ENCODE measurements at places on chromosomes 6 and 20. TPM values are rescaled to one million over a fixed set of nuclear protein-coding genes. Genes with fewer than 3 reads are reported as not detected.

DNA sequence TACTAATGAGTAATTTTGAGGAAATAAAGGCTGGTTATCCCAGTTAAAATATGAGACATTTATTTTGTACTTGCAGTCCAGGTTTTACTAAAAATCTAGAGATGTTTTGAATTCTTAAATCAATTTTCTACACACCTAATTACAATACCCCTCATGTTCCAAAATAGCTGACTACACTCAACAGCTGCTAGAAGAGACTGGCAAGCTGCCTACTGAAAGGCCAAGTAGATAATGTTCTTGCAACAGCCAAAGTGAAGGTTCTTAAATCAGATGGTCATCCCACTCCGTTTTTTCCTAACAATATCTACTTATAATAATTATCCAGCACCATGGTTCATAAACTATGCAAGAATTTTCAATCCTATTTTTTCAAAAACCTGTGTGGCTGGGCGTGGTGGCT lies 69.0 kb downstream of the DTNBP1 start:
- H3K36me3 ChIP-seq: peaks cover 9% of the 10 kb centered on the region
- peaks cover 17% of the 10 kb centered on the region for H3K4me1 ChIP-seq
- H3K27ac ChIP-seq: no peak overlapping the region
- no peak overlapping the region for H3K4me3 ChIP-seq
- no peak for DNase-seq
- no peaks in the 10 kb centered on the region for H3K27me3 ChIP-seq

- H3K4me3 ChIP-seq: no peak overlapping the region
- DNase-seq: no peak
- H3K27ac ChIP-seq: no peak overlapping the region
- peaks cover 18% of the 10 kb centered on the region for H3K4me1 ChIP-seq
Observed at GRCh38 chr6:170314983-170315382, 8.4 kb downstream of the FAM120B start.

DNA sequence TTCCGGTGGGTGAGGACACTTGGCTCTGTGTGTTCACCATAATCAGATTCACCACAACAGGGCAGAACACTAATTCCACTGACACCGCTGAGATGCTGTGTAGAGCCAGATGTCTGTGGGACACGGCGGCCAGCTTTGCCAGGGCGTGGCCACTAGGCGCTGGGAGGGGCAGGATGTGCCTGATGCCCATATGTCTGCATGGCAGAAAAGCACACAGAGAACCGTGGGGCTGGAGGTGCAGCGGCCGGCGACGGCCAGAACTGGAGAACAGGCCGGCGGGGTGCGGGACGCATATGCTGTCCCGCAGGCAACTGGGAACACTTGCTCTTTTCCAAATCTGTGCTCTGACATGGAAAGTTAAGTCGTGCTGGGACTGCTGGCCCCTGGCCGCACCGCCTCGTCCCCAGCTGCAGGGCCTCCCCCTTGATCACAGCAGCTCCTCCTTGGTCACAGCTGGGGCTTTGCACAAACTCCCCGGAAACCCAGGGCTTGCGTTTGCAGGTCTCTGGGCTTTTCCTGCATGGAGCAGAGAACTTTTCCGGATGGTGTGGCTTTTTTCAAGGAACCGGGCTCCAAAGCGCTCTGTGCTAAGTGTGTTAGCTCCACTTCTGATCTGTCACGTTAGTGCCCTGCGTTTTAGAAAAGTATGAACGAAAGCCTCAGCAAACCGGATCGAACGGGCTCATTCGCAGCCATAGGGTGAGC lies 31.1 kb downstream of the NTSR1 start:
- DNase-seq: peak; percentile 62
- H3K4me1 ChIP-seq: peaks cover 64% of the 10 kb centered on the region
- peak overlapping the region; percentile 95 for H3K27ac ChIP-seq
- H3K4me3 ChIP-seq: peak overlapping the region; percentile 67
- no peaks in the 10 kb centered on the region for H3K36me3 ChIP-seq

- H3K4me1 ChIP-seq: peaks cover 43% of the 10 kb centered on the region
- H3K27ac ChIP-seq: peak overlapping the region; percentile 99
- DNase-seq: peak; percentile 91
Observed at GRCh38 chr6:26045065-26045927, 41.9 kb upstream of the HFE start.

- H3K4me1 ChIP-seq: peaks cover 48% of the 10 kb centered on the region
- H3K27me3 ChIP-seq: no peaks in the 10 kb centered on the region
- H3K27ac ChIP-seq: no peak overlapping the region
- H3K36me3 ChIP-seq: no peaks in the 10 kb centered on the region
Observed at GRCh38 chr6:107673076-107673494, 151.0 kb downstream of the SCML4 start.

DNA sequence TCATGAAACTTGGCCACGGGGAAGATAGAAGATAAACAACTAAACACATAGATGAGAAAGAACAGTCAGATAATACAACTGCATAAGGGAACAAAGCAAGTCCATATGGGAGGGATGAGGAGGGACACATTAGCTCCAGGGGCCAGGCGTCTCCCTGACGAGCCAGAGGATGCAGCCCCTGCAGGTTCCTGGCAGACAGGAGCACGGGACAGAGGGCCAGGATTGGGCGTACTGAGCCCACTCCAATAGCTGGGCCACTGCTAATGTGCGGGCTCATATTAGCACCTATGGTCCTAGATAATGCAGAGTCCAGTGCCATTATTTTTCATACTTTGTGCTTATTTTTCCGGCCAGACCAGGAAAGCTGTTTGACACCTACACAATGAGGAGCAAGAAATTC lies 182.9 kb downstream of the ANKRD60 start:
- H3K4me1 ChIP-seq: no peaks in the 10 kb centered on the region
- no peak for DNase-seq
- no peaks in the 10 kb centered on the region for H3K36me3 ChIP-seq
- H3K27ac ChIP-seq: no peak overlapping the region

DNA sequence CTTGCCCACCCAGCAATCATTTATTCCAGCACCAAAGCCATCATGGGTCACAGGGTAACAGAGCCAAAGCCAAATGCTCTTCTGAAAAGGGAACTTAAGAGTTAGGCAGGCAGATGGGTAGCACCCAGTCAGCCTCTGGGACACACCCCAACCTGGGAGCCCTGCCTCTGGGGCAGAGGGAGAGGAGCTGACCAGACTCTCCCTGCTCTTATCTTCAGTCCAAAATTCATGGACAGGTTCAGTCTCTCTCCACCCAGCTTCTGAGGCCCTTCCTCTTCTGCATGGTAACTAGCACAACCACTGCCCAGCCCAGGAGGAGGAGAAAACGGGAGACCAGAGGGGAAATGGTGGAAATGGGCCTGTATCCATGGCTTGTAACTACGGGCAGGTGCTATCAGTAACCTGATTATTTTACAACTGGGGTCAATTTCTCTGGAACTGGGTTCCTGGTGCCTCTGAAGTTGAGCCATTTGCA lies 105.4 kb downstream of the NOL4L start:
- H3K27ac ChIP-seq: no peak overlapping the region
- H3K36me3 ChIP-seq: no peaks in the 10 kb centered on the region
- H3K27me3 ChIP-seq: no peaks in the 10 kb centered on the region
- DNase-seq: no peak

DNA sequence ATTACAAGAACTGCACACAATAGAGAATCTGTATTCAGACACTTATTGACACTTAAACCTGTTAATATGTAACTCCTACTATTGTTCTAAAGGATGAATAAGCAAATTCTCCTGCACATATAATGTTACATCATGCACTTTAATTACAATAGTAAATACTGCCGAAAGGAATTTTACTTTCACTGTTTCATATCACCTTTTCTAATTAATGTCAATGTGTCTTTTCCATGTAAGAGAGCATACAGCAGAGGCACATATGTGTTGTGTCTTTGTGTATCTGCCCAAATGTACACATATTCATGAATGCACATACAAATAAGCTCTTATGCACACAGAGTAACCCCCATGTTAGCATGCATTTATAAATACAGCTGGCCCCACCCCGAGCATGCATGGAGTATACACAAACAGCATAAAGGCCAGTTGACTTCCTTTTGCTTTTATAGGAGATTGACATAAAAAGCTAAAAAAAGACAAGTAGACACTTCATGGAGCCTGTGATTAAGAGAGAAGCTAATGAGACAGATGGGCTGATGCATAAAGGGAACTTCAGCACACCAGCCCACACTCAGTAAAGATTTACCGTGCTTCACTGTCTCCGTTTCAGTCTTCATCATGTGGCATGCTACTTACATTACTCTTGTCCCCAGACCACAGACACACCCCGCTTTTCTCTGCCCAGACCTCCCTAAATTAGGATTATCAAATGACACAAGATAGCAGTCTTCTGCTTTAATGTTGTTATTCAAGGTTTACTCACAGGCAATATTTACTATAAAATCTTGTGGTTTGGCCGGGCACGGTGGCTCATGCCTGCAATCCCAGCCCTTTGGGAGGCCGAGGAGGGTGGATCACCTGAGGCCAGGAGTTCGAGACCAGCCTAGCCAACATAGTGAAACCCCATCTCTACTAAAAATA lies 184.6 kb downstream of the ATXN1 start:
- DNase-seq: no peak
- H3K4me3 ChIP-seq: no peak overlapping the region
- H3K27me3 ChIP-seq: no peaks in the 10 kb centered on the region
- peaks cover 18% of the 10 kb centered on the region for H3K4me1 ChIP-seq
- no peak overlapping the region for H3K27ac ChIP-seq
- H3K36me3 ChIP-seq: peaks cover 19% of the 10 kb centered on the region

Gene GHRH
- not detected for total RNA-seq

Gene PROKR2
- total RNA-seq: not detected

Gene SLC22A7
- not detected for total RNA-seq

Gene RIPOR3
- total RNA-seq: not detected

Gene MCCD1
- total RNA-seq: not detected

Gene CGA
- total RNA-seq: not detected

Gene FAM209A
- 1.6 TPM for total RNA-seq

Gene SLC17A3
- total RNA-seq: 0.21 TPM

Gene MICB
- 49.0 TPM for total RNA-seq
